Non-pigmented ciliary epithelial cell (primary cell): ENCODE measurements at places on chromosomes 13 and 19.
A peak's percentile ranks its signal among the peaks of the same experiment; 100 is the strongest.

DNA sequence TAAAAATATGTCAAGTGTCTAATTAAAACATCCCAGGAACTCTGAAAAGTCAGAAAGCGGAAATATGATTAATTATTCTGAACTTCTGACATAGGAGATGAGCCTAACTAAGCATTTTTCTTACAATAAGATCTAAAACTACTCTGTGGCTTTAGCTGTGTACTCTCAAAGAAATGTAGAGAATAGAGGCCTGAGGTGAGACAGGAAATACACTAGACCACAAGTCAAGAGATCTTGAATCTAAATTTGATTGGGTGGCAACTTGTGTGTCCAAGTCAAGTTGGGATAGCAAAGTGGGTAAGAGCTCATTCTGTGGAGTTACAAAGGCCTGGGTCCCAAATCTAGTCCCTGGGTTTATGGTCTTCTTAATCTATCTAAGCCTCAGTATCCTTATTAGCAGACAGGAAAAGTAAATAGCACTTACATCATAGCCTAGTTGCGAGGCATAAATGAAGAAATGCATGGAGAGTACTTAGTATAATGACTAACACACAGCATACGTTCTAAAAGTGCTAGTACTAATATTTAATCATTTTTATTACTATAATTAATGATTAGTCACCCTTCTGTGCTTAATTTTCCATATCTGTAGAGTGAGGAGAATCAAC, 9.4 kb upstream of the LRRC63 start:
- no peak for DNase-seq

GRCh38 chr19:47428177-47428894, 9.0 kb upstream of the MEIS3 start:
- peak; percentile 95 for DNase-seq

- DNase-seq: no peak
Measured at GRCh38 chr13:73069206-73069805, 10.5 kb downstream of the KLF5 start.

GRCh38 chr13:20191311-20192157, 1.2 kb downstream of the GJB2 start:
- no peak for DNase-seq

GRCh38 chr19:53094754-53095575, 8.3 kb downstream of the ZNF160 start:
- DNase-seq: no peak

DNA sequence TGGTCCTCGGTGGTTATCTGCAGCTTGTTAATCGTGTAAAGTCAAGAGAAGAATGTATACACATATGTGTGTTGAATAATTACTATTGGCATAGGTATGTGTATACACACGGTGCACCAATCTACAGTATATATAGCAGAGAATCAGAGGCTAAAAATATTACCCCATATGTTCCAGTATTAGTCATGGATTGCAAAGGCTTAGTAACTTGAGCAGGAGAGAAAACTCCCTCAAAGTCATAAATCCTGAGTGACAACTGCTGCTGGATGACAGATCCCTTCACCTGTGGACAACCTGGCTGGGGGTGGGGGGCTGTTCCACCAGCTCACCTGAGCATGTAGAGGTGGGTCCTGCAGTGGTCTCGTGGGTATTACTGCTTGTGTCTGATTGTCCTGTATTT, 185.0 kb downstream of the ZNF536 start:
- no peak for DNase-seq

DNA sequence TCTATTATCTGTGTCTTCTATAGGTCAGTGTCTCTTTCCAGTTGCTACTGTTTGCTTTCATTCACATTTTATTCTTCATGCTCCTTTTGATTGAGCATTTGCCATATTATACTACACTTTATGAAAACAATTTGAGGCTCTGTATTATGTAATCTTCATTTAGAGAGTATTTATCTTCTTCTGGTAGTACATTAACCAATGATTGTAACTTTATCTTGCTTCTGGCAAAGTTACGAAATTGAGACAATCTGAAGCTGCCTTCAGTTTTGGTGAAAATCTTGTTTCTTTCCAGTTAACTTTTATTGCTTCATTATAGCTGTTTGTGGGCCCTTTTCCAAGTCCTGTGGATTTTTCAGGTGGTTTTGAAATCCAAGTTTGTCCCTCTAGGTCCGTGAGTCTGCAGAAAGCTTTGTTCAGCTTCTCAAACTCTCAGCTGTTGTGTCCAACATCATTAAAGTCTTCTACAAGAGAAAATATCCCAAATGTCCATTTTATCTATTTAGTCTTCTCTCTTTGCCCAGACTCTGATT, 1255.4 kb upstream of the SPRY2 start:
- DNase-seq: no peak

DNA sequence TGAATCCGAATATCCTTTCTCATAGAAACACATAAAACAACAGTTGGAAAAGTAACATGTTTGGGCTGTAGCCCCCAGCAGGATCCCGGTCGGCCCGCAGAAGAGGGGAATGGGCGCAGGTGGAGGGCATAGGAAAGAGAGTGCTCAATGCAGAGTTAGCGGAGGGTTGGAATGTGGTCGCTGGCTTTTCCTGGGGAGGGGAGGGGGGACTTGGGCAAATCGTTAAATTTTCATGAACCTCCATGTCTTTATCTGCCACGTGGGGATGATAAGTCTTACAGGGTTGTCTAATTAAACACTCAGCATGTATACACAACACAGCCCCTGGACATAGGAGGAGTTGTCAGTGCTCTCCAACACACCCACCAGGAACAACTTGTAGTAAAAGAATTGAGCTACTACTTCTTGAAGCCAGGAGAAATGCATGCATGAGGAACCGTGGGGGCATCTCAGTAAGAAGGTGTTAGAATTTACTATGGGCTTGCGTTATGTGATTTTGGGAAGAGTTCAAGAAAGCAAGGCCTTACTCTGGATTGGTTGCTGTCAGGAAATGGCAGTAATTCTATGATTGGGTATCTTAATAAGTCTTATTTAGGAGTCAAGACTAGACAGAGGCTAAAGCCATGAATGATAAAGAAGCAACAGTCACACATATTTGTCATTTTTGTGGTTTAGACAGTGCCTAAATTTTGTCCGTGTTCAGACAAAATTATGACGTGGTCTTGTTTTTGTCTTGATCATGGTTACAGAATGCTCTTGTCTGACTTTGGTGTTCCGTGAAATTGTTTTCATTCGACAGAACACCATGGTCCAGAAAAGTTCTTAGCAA, 671 bp upstream of the SLC46A3 start:
- DNase-seq: peak; percentile 74

- peak; percentile 85 for DNase-seq
Measured at GRCh38 chr13:29861694-29862110, 11.3 kb upstream of the UBL3 start.

DNA sequence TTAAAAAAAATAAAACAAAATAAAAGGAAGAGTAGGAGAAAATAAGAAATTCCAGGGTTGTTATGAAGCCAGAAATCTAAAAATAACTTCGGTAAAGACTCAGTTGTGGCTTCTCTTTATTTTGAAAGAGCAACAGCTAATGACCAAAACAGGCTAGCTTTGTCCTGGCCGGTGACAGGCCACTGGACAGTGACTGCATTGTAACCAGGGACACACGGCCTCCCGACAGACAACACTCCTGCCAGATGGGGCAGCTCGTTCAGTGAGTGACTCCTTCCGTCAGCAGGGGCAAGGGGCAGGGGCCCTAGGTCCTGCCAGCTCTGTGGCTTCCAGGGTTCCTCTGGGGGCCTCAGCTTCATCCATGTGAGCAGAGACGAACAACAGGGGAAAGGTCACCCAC, 173.4 kb downstream of the KATNAL1 start:
- DNase-seq: no peak

DNA sequence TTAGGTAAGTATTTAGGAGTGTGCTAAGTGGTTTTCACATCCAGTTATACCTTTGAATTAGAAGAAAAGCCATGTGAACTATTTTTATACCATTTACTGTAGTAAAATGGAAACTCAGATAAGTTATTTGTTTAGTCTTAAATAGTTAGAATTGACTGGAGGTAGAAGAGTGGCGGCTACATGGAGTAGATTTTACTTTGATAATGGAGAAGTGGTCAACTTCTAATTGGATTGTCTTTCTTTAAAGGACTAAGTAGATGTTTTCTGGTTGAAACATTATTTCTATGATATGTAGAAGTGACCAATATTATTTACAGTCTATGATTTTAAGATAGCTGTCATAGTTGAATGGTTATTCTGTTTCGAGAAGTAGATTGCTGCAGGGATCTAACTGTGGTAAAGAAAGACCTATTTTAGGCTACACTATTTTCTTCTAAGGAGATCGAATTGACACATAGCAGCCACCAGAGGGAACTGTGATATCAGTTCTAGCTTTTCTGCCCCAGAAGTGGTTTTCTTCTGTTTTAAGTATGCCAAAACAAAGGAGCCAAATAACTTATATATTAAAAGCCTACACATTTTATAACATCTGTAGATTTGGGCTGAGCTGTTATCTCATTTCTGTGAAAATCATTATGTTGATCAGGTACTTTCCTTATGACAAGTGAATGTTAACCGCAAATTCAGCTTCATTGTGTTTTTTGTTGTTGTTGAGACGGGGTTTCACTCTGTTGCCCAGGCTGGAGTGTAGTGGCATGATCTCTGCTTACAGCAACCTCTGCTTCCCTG, 26.1 kb downstream of the ZMYM2 start:
- no peak for DNase-seq

GRCh38 chr19:30711296-30711695, 339.1 kb downstream of the ZNF536 start:
- no peak for DNase-seq

DNA sequence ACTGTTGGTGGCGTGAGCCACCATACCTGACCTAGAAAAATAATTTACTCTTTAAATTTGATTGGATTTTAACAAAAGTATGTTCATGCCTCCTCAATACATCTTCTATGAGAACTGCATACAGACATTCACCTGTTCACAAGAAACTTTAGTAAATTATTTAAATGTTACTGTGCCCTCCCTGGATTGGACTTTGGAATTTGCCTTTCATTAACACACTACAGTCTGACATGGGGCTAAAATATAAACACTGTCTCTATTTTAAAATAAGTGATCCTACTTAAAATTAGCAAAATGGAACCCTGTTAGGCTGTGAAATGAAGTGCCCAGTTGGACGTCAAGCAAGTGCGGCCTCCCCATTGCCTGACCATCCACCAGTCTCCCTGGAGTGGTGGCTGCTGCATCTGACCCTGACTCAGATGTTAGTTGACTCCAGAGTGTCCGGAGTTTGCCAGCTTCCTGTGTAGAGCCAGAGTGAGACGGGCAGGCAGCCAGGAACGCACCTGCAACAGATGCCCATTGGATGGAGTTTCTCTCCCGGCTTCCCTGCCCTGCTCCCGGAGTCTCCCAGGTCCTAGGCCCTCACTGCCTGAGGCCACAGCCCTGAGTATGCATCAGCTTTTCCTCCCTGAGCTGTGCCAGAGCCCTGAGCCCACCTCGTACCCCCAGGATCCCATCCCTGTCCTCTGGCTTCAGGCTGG, 45.9 kb upstream of the ATP11A start:
- no peak for DNase-seq

GRCh38 chr19:53172889-53173288, 14.0 kb upstream of the ZNF347 start:
- no peak for DNase-seq

DNA sequence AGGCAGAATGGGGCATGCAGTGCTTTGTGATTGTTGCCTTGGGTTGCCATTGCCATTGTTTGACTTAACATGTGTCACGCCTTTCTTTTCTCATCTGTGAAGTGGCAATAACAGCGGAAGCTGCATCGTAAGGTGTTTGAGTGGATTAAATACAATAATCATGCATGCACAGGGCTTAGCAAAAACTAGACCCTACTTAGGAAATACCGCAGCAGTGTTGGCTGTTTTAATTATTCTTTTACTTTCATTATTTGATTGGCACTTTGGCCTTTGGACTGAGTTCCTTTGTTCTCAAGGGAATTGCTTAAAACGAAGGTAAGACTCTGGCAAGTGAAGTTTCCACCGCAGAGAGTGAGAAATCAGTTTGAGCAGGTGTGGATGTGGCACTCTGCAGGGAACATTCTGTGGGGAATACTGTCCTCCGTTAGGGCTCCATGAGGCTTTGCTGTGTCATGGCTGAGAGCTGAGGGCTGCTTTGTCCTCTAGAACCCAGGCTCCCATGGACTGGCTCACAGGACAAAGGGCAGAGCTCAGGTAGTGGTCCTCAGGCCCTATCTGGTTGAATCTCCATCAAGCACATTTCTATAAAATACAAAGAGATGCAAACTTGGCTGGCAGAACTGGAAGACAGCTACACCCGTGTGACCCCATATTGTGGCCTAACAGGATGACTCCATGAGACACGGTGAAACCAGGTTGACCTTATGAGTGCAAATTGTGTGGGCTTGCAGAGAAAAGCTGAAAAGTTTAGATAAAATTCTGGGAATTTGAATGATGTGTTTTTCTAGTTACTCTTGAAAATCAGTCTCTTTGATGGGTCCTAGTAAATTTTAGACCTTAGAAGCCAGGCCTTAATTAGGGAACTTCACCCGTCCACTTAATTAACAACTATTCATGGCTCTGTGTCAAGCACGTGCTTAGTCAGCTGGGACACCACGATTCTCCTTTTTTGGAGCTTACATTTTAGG, 407.2 kb downstream of the KCNRG start:
- no peak for DNase-seq

DNA sequence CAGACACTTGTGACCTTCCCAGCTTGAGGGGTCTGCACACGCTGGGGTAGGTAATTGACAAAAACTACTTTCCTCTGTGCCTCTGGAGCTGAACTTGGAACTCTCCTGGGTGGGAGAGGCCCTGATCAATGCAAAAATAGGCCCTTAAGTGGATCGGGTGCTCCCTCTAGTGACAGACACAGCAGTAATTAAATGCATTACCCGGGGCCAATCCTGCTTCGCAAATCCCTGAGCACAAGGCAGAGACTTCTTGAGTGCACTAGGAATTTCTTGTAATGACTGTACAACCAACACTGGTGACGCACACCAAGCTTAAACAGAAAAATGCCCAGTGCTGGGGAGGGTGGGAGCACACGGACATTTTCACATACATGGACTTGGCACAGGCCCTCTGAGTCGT, 10.6 kb upstream of the UBE2S start:
- peak; percentile 58 for DNase-seq

- no peak for DNase-seq
Measured at GRCh38 chr19:29324717-29325116, 111.8 kb upstream of the UQCRFS1 start.

- DNase-seq: no peak
Measured at GRCh38 chr19:48628486-48629296, 8.5 kb downstream of the DBP start.

DNA sequence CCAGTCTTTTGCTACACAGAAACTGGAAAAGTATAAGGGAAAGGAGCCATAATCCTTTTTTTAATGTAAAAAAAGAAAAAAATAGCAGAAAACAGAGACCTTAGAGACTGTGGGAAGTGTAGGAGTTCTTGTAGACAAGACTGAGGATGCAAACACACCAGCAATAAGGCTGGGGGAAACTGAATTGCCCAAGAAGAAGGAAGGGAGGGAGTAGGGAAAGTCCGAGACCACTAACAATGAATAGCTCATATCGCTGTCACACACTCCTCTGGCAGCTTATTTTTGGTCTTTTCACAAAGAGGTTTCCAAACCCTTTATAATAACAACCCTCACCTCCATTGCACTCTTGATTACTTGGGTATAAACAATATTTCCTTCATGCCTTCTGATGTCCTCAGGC, 952.0 kb downstream of the SLITRK5 start:
- no peak for DNase-seq
